ENCODE measurements at places on chromosomes 2 and 18.

DNA sequence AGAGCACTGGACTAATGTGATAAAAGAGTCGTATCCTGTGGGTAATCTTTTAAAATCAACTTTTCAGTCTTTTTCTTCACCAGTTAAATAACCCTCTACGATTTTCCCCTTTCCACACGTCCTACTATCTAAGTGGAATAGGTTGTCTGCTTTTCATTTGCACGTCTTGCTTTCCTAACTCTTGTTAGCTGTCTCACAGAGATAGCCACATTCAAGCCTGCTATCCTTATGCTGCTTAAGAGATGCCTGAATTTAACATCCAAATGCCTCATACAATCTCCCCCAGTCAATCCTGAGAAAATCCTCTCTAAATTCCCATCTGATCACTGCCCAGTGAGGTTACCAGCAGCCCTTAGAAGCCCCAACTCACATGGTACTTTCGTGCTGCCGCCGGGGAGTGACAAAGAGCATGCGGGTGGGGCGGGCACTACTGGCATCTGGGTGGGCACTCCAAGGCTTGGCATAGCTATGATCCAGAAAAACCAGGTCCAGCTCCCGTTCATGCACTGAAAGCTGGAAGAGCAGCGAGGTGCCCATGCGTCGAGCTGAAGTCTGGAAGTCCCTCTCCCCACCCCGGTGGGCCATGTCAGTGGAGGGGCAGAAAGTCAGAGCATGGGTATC lies 1.5 kb downstream of the KANSL3 start:
- DNase-seq, result no peak

DNA sequence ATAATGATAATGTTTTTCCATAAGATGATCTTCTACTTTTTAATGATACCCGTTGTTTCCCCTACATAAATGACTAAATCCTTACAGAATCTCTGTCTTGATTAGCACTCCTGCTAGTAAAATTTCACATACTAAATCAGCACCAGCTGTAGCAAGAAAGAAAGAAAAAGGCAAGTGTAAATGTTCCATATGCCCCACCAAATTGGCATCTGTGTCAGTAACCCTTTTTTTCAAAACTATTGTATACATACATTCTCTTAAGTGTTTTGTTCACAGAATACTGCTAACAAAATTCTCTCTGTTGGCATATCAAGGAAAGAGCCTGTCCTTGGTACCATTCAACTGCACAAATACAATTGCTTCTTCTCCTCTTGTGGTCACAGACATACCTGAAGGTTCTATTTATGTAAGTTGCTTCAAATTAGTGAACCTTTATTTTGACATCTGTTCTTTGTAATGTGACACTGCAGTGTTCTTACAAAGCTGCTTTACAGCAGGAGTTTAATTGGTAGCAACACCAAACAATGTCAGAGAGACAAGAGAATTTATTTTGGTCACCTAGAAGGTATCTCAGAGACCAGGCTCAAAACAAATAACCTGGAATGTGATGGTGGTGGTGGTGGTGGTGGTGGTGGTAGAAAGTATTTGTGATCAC lies 641.9 kb downstream of the ZEB2 start:
- no peak for DNase-seq

DNA sequence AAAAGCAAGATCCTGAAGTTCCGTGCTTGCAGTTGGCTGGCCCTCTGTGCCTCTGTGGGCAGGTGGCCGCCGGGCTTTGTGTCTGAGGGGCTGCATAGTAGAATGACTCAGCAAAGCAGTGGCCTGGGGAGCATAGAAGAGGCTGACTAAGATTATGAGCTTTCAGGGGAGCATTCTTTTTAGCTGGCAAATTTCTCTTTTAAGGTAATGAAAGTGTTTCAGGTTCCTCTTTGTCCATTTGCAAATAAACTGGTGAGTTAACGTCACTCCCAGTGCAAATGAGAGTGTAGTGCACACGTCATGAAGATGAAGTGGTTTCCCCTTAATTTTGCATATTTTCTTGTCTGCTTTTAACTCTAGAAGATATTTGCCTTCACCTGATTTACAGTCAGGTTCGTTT lies 98.6 kb downstream of the BCL2L11 start:
- DNase-seq, result no peak

DNA sequence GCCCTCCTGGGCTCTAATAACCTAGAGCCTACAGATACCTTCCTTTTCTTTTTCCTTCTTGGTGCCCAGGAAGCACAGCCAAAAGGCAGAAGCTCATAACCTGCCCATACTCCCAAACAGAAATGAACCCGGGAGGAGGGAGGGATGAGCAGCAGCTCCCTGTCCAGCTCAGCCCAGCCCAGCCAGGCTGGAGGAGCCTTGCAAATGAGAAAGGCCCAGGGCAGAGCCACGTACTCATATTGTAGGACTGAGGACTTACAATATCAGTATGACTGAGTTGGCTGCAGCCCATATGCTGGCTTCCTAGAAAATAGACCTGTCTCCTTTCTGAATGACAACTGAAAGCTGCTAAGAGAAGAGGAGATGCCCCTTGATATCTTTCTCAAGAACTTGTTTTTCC lies 21.7 kb downstream of the PKDCC start:
- DNase-seq, result no peak

DNA sequence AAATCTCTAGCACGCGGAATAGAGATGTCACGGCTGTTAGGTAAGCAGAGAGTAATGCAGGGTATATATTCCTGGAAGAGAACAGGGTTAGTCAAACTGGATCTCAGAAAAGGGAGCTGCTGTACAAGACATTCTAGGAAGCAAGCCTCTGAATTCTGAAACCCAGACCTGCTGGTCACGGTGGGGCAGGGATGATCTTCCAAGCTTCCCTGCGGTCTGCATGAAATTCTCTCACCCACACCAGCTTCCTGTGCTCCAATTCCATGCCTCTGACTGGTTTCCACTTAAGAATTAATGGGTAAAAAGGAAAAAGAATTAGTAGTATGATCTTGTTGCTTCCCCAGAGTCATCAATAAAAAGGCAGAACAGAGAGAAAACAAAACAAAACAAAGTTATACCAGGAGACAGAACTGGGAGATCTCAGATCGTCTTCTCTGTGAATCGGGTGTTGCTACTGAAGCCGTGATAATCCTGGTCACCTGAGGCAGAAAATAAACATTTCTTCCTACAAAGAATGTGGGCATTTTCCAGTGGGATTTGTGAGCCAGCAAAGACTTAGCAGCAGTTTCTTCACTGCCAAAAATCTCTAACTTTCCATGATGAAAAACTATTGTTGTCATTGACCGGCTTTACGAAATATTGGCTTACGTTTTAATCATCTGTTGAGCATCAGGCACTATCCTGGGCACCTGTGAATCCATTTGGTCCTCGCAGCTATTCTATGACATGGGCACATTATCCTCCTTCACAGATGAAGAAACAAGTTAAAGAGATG lies 5.3 kb upstream of the CYP27C1 start:
- no peak for DNase-seq

GRCh38 chr2:205054789-205055188 lies 509.5 kb downstream of the PARD3B start:
- DNase-seq, result no peak

- DNase-seq, result peak; percentile 64
Observed at GRCh38 chr18:41323044-41323443, 632.0 kb upstream of the PIK3C3 start.

GRCh38 chr2:233803292-233803911 lies 25.3 kb downstream of the MROH2A start:
- no peak for DNase-seq

GRCh38 chr2:158187908-158188307 lies 86.2 kb downstream of the UPP2 start:
- no peak for DNase-seq

GRCh38 chr2:217166241-217166850 lies 306.5 kb upstream of the TNP1 start:
- peak; percentile 64 for DNase-seq
